ENCODE measurements at places on chromosomes 1 and 21. TPM values are rescaled to one million over a fixed set of nuclear protein-coding genes. Genes with fewer than 3 reads are reported as not detected.

The KRTAP19-8 gene
- not detected for total RNA-seq

The KRTAP19-3 gene
- total RNA-seq: not detected

The LCE1B gene
- total RNA-seq: not detected

The DNM3 gene
- 2.8 TPM for total RNA-seq

The GOLT1A gene
- total RNA-seq: 10.8 TPM

The CD244 gene
- 1.5 TPM for total RNA-seq

DNA sequence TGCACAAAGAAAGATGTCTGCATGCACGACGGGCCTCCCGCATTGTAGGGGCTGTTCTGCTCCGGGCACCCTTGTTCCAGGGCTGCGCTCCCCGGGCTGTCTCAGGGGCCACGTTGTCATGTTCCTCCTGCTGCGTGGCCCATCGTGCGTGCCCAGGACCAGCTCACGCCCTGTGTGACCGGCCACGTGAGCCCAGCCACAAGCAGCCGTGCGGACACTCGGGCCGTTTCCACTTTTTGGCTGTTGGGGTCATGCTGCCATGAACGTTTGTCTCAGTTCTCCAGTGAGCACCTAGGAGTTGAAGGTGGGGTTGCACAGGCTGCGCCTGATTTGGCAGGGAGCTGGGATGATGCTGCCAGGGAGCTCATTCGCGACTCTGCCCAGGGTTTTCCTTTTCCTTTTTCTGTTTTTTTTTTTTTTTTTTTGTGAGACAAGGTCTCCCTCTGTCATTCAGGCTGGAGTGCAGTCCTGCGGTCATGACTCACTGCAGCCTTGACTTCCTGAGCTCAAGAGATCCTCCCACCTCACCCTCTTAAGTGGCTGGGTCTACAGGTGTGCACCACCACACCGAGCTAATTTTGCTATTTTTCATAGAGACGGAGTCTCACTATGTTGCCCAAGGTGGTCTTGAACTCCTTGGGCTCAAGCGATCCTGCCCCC is 17.4 kb downstream of the PDXK start:
- DNase-seq: no peak

- no peak for DNase-seq
Measured at GRCh38 chr1:94719926-94720793, 100.0 kb upstream of the SLC44A3 start.

GRCh38 chr21:44695184-44695583 is 1.8 kb upstream of the KRTAP10-12 start:
- DNase-seq: no peak

DNA sequence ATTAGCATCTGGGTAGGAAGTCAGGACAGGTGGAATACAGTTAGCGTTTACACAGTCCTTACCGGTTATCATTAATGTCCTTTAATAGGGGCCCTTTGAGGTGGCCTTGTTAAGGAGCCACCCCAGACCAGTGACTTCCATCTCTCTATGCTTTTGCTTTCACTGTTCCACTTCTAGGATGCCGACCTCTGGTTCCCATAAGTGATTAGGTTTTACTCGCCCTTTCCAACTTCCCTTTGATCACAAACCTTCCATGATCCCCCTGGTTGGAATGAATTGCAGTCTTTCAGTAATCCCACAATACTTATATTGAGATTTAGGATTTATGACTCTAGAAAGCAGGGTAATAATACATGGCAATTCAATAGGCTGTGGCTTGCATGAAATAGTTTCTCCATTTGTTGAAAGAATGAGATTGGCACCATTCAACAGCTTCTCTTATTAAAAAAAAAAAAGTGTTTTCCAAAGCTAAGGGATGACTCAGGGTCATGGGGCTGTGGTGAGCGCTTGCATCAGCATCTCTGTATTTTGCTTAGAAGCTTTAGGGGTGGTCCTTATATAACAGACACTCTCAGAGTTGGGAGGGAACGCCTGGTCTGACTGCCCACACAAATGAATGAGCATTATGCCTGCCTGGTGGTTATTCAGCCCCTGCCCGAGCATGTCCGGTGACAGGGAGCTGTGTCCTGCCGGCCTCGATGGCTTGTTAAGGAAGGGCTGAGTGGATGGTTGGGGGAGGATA is 110.5 kb downstream of the CNIH3 start:
- no peak for DNase-seq

DNA sequence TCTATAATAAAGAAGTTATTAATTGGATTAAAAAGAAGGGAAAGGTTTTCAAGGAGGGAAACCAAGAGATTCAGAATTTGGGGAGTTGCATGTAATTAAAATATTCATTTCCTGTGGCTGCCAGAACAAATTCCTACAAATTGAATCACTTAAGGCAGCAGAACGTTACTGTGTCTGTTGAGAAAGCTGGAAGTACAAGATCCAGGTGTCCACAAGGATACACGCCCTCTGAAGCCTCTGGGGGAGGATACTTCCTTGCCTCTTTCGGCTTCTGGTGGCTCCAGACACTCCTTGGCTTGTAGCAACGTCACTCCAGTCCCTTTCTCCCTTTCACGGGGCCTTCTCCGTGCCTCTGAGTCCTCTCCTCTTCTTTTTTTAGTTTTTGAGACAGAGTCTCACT is 67.9 kb downstream of the KAZN start:
- no peak for DNase-seq

- DNase-seq: no peak
Measured at GRCh38 chr1:111279144-111279543, 11.5 kb upstream of the CHIA start.

Measured in mucosa of gallbladder (tissue), 1 donor.